ENCODE measurements at places on chromosomes 2 and 18. TPM values are rescaled to one million over a fixed set of nuclear protein-coding genes. Genes with fewer than 3 reads are reported as not detected.

Gene CMPK2
- 4.0 TPM for polyA plus RNA-seq

Gene TMEM163
- polyA plus RNA-seq: 1.4 TPM

GRCh38 chr2:173079141-173079540 lies 3.5 kb downstream of the MAP3K20 start:
- no peak for DNase-seq

Gene TLX2
- polyA plus RNA-seq: 0.06 TPM

DNA sequence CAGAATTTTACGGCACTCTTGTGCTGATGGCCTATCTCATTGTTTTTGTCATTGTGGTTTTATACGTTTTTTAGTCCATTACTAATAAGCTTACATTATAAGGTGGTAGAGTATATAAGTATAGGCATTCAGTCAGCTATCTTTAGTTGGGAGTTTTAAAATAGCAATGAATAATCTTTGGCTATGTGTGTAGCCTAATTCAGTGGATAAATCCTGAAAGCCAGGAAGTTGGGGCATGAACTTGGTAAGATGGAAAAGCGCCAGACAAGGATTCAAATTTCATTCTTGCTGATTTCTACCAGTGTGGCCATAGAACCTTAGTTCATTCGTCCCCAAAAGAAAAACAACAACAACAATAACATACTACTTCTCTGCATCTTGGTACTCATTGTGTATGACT lies 31.2 kb downstream of the EPC2 start:
- DNase-seq: no peak

Gene CLHC1
- 19.1 TPM for polyA plus RNA-seq

DNA sequence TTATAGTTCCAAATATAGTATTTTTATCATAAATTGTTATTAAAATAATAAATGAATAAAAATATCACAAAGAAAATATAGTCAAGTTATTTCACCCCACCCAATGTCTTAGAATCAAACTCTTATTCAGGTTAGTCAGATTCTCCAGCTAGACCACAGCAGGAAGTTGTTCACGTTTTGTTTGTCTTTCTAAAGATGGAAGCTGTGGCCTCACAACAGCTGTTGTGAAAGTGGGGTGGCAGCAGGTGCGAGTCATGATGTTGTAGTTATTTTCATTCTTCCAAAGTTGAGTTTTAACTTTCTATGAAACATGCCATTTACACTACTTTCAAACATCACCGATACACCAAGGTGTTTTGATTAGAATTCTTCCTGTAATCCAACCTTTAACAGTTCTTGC lies 272.9 kb downstream of the SLC8A1 start:
- DNase-seq: no peak

GRCh38 chr2:226687641-226688253 lies 111.9 kb downstream of the IRS1 start:
- no peak for DNase-seq

DNA sequence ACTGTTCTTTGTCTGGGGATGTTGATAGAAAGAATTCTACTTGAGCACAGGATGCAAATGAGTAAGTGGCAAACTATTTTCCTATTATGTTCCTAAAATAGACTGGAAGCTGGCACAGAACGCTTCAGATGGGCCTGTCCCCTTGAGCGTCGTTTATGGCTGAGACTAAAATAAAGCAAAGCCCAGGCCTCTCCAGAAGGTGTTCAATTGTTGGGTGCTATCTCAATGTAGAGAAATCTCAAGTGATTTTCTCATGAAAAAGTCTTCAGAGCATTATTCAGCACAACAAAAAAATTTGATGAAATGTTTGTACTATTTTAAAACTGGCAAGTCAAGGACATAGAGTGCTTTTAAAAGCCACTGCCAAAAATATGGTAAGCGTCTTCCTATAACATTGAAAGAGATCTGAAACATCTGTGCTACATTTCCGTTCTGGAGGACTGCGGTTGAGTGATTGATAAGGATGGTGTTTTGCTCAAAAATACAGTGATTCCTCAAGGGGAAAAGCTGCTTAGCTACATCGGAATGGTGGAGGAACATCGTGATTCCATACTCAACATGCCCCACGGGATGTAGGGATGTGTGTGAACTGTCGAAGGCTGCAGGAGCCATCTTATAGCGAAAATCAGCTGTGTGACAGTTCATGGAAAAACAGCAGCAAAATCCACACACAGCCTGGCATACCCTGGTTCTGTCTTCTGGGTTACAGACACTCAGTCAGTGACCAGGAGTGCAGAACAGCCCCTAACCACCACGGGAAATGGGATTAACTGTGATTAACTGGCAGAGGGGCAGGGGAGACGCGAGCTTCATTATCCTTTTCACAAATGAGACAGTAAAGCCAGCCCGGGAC lies 10.4 kb upstream of the LRRFIP1 start:
- DNase-seq: no peak

GRCh38 chr2:165757906-165758675 lies 36.0 kb downstream of the GALNT3 start:
- no peak for DNase-seq

GRCh38 chr18:23244401-23244800 lies 109.1 kb downstream of the CABLES1 start:
- no peak for DNase-seq

GRCh38 chr18:46519870-46520269 lies 137.2 kb downstream of the LOXHD1 start:
- no peak for DNase-seq

Gene SLC30A3
- polyA plus RNA-seq: 5.5 TPM

GRCh38 chr2:232390661-232391060 lies 12.1 kb downstream of the ALPP start:
- DNase-seq: no peak

Measured in right renal cortex interstitium (tissue), 3 donors.